ENCODE measurements at places on chromosomes 5 and 9. TPM values are rescaled to one million over a fixed set of nuclear protein-coding genes. Genes with fewer than 3 reads are reported as not detected.

Gene PRSS3
- total RNA-seq, result 0.65 TPM

DNA sequence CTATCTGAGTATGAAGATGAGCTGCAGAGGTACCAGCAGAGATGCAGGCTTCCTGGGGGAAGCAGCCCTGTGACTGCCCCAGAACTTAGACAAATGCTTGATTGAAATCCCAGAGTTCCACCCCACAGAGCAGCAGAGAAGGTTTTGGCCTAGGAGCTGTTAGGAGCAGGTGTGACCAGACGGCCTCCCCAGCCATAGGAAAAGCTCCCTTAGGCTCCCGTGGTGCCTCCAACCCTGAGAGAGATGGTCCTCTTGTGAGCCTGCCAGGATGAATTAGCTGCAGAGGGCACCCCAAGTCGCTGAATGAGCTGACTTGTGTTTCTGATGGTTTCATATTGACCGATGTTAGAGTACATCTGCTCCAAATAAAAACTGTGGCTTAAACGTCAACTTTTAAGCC is 22.1 kb downstream of the NTRK2 start:
- no peak for DNase-seq
- no peak overlapping the region for H3K4me3 ChIP-seq
- H3K27me3 ChIP-seq, result no peaks in the 10 kb centered on the region
- H3K36me3 ChIP-seq, result no peaks in the 10 kb centered on the region

GRCh38 chr5:131944702-131945550 is 537 bp downstream of the MEIKIN start:
- no peaks in the 10 kb centered on the region for H3K4me1 ChIP-seq
- no peak overlapping the region for H3K4me3 ChIP-seq
- no peak overlapping the region for H3K27ac ChIP-seq
- DNase-seq, result no peak
- no peaks in the 10 kb centered on the region for H3K27me3 ChIP-seq
- no peaks in the 10 kb centered on the region for H3K36me3 ChIP-seq

- H3K27ac ChIP-seq, result peak overlapping the region; percentile 99
- peak overlapping the region; percentile 89 for H3K4me3 ChIP-seq
- H3K36me3 ChIP-seq, result no peaks in the 10 kb centered on the region
- peaks cover 33% of the 10 kb centered on the region for H3K4me1 ChIP-seq
- peak; percentile 75 for DNase-seq
Observed at GRCh38 chr9:37466037-37466709, 923 bp upstream of the ZBTB5 start.

GRCh38 chr5:129400395-129400983 is 59.6 kb upstream of the ADAMTS19 start:
- no peak overlapping the region for H3K4me3 ChIP-seq
- H3K27me3 ChIP-seq, result no peaks in the 10 kb centered on the region
- H3K27ac ChIP-seq, result no peak overlapping the region
- H3K4me1 ChIP-seq, result no peaks in the 10 kb centered on the region
- DNase-seq, result no peak

DNA sequence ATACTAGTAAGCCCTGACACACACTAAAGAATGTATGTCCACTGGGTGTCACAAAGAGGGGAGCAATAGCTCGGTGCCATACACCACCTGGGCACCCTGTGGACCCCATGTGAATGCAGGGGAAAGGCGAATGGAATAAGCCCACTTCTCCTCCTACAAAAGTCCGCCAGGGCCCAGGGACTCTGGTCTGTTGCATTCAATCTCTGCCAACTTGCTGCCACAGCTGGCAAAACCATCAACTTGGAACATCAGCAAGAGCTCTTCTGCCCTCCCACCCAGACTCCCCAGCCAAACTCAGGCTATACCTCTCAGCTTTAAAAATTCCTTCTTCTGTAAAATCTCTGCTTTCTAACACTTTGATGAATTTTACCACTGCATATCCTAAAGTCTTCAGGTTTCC is 54.5 kb downstream of the PFDN1 start:
- peaks cover 61% of the 10 kb centered on the region for H3K4me1 ChIP-seq
- H3K36me3 ChIP-seq, result peaks cover 45% of the 10 kb centered on the region
- no peak overlapping the region for H3K4me3 ChIP-seq
- no peak for DNase-seq
- H3K27me3 ChIP-seq, result no peaks in the 10 kb centered on the region

DNA sequence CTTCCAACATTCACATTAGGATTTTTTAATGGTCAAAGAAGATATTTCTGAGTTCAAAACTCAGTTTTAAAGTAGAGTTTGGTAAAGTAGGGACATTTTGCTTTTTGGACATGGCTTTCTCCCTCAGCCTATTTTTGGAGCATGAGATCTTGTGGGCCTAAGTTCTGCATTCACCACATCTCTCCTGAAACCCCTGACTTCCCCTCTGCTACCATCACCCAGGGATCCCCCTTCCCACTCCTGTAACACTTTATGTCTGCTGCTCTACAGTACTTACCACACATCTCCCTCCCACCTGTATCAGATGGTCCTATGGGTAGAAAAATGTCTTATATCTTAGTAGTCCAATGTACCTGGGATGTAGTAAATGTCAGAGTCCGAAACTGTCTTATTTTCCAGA is 48.2 kb upstream of the JAK2 start:
- no peaks in the 10 kb centered on the region for H3K36me3 ChIP-seq
- no peak overlapping the region for H3K4me3 ChIP-seq
- no peaks in the 10 kb centered on the region for H3K27me3 ChIP-seq
- H3K4me1 ChIP-seq, result peaks cover 54% of the 10 kb centered on the region

DNA sequence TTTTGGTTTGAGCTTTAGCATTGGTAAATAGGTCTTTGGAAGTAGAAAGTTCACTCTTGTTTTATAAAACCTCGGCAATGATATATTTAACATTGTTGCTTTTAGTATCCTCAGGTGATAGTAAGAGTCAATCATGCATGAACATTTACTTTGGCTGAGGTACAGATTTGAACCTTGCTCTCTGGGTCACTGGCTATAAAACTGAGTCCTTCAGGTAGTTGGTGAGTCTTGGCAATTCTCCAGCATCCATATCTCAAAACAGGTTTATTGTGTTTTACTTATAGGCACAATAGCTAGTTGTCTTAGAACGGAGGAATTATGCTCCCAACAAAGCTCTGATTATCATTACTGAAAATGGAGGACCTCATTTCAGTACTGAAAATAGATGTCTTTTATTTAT is 75.1 kb downstream of the MAT2B start:
- no peaks in the 10 kb centered on the region for H3K4me1 ChIP-seq
- no peak overlapping the region for H3K27ac ChIP-seq
- H3K36me3 ChIP-seq, result no peaks in the 10 kb centered on the region
- no peak for DNase-seq
- no peaks in the 10 kb centered on the region for H3K27me3 ChIP-seq
- H3K4me3 ChIP-seq, result no peak overlapping the region

All from lower lobe of right lung (tissue), 2 donors.